ENCODE measurements at places on chromosomes 16 and 17. TPM values are rescaled to one million over a fixed set of nuclear protein-coding genes. Genes with fewer than 3 reads are reported as not detected.

The C16orf95 gene
- total RNA-seq, result 4.7 TPM

The ACSM2B gene
- not detected for total RNA-seq

The PIGQ gene
- 16.7 TPM for total RNA-seq

The EVPLL gene
- total RNA-seq, result not detected

The DPEP2 gene
- total RNA-seq, result not detected

The CD68 gene
- 21.0 TPM for total RNA-seq

The SBK1 gene
- total RNA-seq, result not detected

The RRAD gene
- 11.7 TPM for total RNA-seq

The SLFN11 gene
- 35.1 TPM for total RNA-seq

The ASGR2 gene
- not detected for total RNA-seq

The SLC12A3 gene
- not detected for total RNA-seq

The PRR11 gene
- total RNA-seq, result 0.52 TPM

The ACLY gene
- 107 TPM for total RNA-seq

The SUPT6H gene
- 53.1 TPM for total RNA-seq

The C17orf67 gene
- 0.60 TPM for total RNA-seq

The KRTAP4-5 gene
- not detected for total RNA-seq

The TEX14 gene
- total RNA-seq, result under 0.01 TPM

The OTOP3 gene
- total RNA-seq, result not detected

The GPR139 gene
- total RNA-seq, result not detected

The GRAP gene
- total RNA-seq, result 0.34 TPM

The SCRN2 gene
- total RNA-seq, result 56.3 TPM

The ZPBP2 gene
- not detected for total RNA-seq

The CDH5 gene
- under 0.01 TPM for total RNA-seq

The MC1R gene
- 7.4 TPM for total RNA-seq

The KRT15 gene
- total RNA-seq, result 0.63 TPM

The KRTAP9-8 gene
- not detected for total RNA-seq

The SAMD14 gene
- 1.6 TPM for total RNA-seq

The MAPT gene
- 0.60 TPM for total RNA-seq

The TBX21 gene
- not detected for total RNA-seq

The ADAP2 gene
- total RNA-seq, result 1.3 TPM

The ZNF287 gene
- 5.8 TPM for total RNA-seq

The HASPIN gene
- total RNA-seq, result 0.79 TPM

The FBXL16 gene
- total RNA-seq, result under 0.01 TPM

The OR1E1 gene
- total RNA-seq, result not detected

The RASL10B gene
- total RNA-seq, result 1.1 TPM

The MYH2 gene
- not detected for total RNA-seq

The SLC6A4 gene
- under 0.01 TPM for total RNA-seq

The SERPINF2 gene
- total RNA-seq, result 0.17 TPM

The STUB1 gene
- 187 TPM for total RNA-seq

The PKMYT1 gene
- total RNA-seq, result not detected

The PHKB gene
- total RNA-seq, result 80.8 TPM

The TEX19 gene
- under 0.01 TPM for total RNA-seq

The ZFPM1 gene
- 1.9 TPM for total RNA-seq

The C17orf107 gene
- 3.5 TPM for total RNA-seq

The ZDHHC1 gene
- total RNA-seq, result 5.7 TPM

The CDH16 gene
- not detected for total RNA-seq
